ENCODE measurements at places on chromosomes 2 and 18.

DNA sequence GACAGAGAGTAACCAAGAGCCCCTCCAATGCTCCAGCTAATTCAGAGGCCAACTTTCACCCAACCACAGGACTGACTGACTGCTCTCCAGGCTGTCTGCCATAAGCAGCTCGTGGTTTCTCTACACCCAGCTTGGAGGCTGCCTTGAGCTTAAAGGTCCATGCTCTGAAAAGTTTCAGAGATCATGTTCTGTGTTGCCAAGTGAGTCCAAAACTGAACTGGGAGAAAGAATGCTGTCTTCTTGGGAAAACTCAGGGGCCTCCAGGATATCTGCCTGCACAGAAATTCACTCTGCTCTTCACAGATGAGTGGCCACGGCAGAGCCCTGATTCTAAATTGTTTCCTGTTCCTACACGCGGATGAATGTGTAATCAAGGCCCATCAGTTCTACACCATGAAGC is 51.1 kb downstream of the LPIN2 start:
- no peak for DNase-seq

DNA sequence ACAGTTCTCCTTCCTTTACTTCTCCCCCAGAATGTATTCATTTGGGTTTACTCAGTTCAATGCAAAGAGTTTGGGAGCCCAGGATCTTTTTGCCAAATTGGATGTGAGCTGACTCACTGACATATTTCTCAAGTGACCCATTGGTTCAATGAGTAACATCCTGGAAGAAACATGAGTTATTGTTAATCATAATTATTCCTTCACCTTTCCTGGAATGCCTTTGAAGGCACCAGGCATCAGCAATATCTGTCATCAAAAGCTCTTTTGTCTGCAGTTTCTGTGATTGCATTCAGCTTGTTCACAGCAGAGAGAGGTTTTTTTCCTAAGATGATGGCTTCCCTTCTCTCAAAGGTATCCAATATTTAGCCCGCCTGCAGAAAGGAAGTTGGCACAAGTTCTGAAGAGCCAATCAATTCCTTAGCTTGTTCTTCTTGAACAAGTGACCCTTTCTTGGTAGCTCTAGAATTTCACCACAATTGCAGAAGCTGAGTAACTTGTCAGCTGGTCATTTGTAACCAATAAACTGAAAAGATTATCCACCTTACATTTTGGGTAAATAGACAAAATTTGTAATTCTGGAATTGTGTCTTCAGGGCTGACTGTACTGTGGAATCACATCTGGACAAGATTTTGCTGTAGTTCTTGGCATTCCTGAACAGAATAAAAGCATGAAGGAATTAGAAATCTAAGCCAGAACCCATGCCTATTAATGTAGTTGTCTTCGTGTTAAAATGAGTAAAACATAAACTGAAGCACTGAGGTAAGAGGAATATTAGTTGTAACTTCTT is 72.2 kb upstream of the TMEM17 start:
- DNase-seq = no peak

GRCh38 chr2:74457129-74457548 is 1.1 kb upstream of the WBP1 start:
- no peak for DNase-seq

- DNase-seq = no peak
These were observed 92.8 kb downstream of the VIT start for GRCh38 chr2:36789181-36789804.

DNA sequence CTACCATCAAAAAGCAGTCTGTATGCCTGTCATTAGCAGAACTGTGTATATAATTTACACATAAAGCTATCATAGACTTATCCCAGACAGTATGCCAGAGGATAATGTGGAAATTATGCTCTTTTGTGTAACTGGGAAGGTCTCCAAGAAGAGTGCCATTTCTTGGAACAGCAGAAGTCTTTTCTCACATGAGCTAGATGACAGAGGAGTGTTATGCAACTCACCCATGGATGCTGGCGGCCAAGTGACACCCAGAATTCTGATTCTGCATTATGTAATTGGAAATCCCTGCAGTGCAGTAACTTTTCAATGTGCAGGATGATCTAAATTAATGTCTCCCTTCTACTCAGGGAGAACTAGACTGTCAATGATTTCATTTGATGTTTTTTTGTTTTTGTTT is 160.0 kb downstream of the UBE2E3 start:
- no peak for DNase-seq

DNA sequence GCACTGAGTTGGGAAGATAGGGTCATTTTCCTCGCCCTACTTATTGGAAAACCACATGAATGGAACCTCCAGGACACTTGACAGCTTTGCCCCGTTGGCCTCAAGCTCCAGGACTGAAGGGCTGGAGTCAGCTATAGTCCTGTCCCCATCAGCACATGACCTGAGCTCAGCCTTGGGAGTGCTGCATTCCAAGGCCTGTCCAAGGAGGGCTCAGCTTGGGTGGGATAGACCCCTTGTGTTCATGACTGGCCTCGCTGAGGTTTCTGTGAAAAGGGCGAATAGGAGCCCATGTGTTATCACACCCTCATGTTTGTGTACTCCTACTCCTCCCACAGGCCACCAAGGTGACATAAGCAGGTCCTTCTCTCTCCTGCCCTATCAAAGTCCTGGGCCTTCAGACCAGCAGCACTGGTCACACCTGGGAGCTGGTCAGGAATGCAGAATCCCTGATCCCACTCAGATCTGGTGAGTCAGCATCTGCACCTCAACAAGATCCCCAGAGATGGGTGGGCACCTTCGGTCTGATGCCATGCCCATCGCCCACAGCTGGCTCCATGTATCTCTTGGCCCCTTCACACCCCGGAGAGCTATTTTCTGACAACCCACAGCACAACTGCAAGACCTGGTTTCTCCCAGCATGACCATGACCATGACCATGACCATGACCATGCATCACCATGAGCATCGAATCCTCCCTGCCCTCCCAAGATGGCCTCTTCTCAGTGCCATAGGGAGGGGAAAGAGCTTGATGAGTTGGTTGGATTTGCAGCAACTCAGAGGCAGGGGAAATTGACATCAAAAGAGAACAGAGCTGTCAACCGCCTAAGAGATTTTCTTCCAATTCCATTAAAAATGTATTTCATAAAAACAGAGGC is 83.0 kb upstream of the RAB6C start:
- no peak for DNase-seq

GRCh38 chr2:240146627-240147278 is 6.3 kb upstream of the OTOS start:
- DNase-seq = no peak

GRCh38 chr18:35577045-35577848 is 4.3 kb upstream of the GALNT1 start:
- DNase-seq = peak; percentile 25

GRCh38 chr2:42368817-42369531 is 8.0 kb upstream of the COX7A2L start:
- DNase-seq = no peak

GRCh38 chr2:163736433-163737189 is 803 bp upstream of the FIGN start:
- no peak for DNase-seq

- no peak for DNase-seq
These were observed 20.0 kb upstream of the SERPINB3 start for GRCh38 chr18:63681449-63682340.

DNA sequence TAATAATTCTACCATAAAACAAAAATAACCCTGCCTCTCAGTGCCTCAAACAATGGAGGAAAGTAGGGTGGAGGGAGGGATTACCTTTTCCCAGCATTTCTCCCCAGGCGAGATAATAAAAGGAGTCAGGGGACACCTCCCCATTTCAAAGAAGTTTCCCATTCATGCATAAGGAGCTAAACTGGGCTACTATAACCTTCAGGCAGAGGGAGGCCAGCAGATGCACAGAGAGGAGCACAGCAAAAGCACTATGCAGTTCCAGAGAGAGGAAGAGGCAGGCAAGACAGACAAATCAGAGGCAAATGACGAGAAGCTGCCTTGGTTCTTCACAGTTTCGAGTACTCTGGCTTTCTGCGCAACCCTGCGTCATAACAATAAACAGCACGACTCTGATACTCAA is 17.4 kb downstream of the CFAP210 start:
- DNase-seq = no peak

GRCh38 chr2:240340361-240340761 is 95.1 kb upstream of the GPC1 start:
- DNase-seq = no peak

DNA sequence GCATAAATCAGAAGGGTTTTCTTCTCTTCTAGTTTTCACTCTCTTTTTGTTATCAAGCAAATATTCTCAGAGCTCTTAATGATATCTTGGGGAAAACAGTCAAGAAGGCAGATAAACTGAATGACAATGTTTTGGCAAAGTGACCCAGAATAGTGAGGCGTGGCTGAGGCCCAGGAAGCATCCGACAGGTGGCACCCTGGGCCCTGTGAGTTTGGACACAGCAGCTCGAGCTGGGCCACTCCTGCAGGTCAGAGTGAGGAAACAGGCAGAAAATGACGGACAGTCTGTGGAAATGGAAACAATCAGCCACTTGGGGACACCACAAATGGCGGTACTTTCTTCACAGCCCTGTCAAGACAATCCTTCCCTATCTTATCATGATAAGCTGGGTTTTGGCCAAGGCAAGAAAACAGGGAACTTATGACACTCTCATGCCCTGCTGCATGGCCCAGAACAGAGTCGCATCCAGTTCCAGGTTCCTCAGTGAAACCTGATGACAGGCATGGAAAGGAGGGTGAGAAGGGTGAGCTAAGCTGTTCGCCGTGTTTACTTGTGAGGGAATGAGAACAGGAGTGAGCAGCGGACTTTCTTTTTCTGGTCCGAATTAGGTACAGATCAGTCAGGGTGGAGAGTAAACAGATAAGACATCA is 32.1 kb downstream of the MRPL44 start:
- no peak for DNase-seq

DNA sequence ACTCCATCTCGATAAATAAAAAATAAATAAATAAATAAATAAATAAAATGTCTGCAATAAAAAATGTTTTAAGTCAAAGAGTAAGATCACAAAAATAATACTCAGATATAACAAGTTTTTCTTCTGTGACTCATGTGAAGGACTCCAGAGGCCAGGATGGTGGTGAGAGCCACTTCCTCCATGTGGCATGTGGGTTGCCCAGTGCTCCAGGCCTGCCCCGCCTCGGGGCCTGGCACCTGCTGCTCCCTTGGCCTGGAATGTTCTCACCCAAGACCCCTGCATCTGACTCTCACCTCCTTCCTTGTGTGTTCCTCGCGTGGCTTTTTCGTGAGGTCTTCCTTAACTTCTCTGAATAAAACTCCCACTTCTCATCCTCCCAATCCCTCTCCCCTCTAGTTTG is 77.4 kb upstream of the LDLRAD4 start:
- DNase-seq = no peak

DNA sequence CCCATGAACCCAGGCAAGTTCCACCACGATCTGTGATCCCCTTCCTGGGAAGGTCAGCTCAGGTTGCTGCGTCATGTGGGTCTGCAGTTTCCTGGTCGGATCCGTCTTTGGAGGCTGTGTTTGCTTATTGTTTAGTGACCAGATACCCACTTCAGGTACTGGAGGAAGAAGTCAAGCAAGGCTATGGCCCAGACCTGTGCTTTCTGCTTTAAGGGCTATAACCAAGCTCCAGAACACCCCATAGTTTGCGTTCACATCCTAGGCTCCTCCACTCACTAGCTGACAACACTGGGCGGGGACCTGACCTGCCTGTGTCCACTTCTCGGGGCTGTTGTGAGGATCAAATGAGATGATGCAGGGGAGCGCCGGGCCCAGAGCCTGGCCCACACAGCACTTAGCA is 44.0 kb downstream of the MAL start:
- DNase-seq = no peak

Data from stimulated activated CD4-positive, alpha-beta T cell treated with anti-CD3 and anti-CD28 coated beads, Interleukin-15, amount 100 ng/mL, for 48 hours (primary cell).